Mucosa of descending colon (tissue), 3 donors: ENCODE measurements at places on chromosomes 6 and 20. TPM values are rescaled to one million over a fixed set of nuclear protein-coding genes. Genes with fewer than 3 reads are reported as not detected.

DNA sequence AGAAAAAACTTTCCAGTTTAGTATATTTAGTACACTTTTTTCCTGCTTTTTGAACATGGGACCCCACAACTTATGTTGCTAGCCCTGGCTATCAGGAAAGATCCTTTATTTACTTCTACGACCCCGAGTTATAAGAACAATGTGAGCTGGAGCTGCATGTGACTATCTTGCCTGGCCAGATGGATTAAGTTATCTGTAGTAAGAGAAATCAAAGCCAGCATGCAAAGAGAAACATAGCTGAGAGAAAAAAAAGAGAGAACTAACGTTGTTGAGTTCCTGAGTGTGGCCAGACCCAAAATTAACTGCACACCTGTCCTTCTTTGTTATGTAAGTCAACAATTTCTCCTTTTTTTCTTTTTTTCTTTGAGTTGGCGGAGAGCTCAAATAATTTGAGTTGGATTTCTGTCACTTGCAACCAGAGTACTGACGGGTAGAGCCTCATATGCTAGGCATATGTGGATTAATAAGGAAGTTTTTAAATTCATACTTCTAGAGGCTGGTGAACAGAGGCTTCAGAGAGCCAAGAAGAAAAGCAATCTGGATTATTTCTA, 219.5 kb downstream of the HACE1 start:
- no peak for DNase-seq

DNA sequence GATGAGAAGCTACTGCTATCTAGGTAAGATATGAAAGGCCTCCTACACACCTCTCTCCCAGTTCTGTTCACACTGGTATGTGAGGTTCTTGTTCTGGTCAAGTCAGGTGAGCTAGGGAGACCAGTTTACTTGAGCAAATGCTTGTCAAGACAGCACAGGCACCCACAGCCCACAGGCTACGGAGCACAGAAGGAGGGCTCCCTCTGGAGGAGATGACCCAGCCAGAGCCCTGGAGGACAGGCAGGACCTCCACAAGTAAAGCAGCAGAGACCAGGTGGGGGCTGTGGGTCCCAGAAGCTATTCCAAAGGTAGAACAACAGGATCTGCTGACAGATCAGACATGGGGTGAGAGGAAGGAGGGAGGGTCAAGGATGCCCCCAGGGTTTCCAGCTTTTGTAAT, 13.2 kb downstream of the MMP24OS start:
- DNase-seq, result no peak

- no peak for DNase-seq
Measured at GRCh38 chr6:102848796-102849195, 1455.3 kb downstream of the GRIK2 start.

GRCh38 chr20:54194724-54195438, 13.0 kb upstream of the PFDN4 start:
- no peak for DNase-seq

GRCh38 chr6:132482581-132482980, 30.3 kb downstream of the STX7 start:
- no peak for DNase-seq

DNA sequence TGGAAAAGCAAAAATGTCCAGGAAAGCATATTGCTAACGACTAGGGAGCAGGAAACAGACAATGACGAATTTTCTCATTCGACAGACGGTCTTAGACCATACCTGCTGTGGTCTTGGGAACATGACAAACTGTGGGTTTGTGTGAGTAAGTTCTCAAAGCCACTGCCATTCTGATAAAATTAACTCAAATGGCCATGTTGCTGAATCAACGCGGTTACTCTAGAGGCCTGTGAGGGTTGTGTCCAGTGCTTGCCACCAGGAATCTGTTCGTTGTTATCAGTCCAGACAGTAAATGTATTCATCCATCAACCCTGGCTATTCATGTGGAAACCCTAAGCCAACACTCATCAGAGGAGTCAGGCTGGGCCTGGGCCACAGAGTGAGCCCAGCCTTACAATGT, 124.3 kb downstream of the MYLK4 start:
- no peak for DNase-seq

GRCh38 chr20:32585011-32585585, at the start of gene NOL4L:
Gene NOL4L, minus strand, starts transcription at chr20:32585333. Its CDS starts 443 bp downstream, at chr20:32584890.
- no peak for DNase-seq

DNA sequence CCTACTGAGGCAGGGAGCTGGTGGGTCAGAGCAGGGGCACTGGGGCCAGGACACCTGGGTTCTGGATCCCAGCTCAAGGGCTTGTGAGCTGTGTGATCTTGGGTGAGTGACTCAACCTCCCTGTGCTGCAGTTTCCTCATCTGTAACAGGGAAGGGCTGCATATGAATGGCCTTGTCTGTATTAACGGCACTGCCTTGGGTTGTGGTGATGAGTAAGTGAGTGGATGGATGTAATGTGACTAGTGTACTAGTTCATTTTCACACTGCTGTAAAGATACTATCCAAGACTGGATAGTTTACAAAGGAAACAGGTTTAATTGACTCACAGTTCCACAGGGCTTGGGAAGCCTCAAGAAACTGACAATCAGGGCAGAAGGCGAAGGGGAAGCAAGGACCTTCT, 233.5 kb downstream of the TAF4 start:
- no peak for DNase-seq

GRCh38 chr6:70957284-70957617, 391 bp upstream of the B3GAT2 start:
- no peak for DNase-seq

- no peak for DNase-seq
Measured at GRCh38 chr6:34559651-34560365, 3.7 kb upstream of the SPDEF start.

DNA sequence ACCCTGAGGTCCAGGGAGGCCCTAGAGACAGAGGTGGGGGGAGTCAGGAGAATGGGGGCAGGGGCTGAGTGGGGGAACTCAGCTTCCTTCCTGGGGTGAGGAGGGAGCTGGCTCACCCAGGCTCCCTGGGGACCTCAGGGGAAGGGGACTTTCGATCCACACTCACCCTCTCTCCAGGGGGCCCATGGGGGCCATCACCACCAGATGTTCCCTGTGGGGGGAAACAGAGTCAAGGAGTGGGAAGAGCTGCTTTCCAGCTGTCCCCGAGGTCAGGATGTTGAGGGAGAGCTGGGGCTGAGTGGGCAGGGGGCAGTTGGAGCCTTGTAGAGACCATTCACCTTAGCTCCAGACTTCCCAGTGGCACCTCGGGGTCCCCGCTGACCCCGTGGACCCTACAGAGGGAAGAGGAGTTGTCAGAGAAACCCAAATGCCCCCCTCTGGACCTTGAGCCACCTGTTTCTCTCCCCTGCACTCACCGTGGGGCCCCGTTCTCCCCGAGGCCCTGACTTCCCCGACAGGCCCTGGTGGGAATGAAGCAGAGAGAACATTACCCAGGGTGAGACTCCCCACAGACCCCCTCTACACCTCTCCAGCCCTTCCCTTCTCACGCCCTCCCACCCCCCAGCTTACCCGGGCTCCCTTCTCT, 18.6 kb downstream of the COL11A2 start:
- DNase-seq, result no peak

DNA sequence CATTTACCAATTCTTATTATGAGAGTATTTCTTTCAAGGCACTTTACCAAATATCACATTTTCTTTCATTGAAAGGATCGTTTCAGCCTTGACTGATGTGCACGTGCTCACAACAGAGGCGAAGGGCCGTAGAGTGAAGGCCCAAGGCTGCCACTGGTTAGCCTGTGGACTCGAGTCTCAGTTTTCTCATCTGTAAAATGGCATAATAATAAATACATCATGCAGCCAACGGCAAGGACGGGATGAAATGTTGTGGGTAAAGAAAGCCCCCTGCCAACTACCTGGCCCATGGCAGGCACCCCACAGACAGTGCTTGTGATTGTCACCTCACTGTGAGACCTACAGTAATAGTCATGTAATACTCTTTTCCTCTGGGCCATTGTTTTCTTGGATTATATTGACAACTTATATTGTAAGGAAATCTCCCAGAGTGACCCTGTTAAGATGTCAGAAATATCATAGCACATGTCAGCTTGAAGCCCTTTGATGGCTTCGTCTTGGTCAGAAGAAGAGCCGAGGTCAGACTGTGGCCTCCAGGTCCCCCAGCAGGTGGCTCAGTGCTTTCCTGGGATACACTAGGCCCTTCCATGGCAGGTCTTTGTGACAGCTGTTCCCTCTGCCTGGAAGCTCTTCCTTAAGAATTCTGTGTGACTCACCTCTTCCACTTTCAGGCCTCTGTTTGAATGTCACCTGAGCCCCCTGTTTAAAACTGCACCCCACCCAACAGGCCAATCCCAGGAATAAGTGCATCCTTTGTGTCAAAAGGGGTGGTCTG, 36.3 kb downstream of the FAM50B start:
- DNase-seq, result no peak

GRCh38 chr6:145809785-145810184, 4.8 kb downstream of the FBXO30 start:
- no peak for DNase-seq

- DNase-seq, result no peak
Measured at GRCh38 chr6:53527249-53527765, 17.6 kb downstream of the GCLC start.

DNA sequence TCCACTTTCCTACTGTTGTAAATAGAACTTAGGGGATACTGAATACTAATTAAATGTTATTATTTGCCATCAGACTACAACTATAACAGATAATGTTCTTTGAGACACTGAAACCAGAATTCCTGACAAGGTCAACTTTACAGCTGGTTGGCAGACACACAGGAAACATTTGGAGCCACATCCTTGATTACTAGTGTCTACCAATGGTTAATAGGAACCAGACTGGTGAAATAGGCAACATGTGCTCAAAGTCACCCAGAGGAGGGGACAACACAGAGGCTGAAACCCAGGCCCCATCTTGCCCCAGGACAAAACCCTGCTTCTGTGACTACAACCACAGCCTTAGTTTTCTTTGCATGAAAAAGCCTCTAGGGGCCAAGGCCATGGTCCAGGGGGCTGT, 47.8 kb upstream of the NT5E start:
- DNase-seq, result no peak

DNA sequence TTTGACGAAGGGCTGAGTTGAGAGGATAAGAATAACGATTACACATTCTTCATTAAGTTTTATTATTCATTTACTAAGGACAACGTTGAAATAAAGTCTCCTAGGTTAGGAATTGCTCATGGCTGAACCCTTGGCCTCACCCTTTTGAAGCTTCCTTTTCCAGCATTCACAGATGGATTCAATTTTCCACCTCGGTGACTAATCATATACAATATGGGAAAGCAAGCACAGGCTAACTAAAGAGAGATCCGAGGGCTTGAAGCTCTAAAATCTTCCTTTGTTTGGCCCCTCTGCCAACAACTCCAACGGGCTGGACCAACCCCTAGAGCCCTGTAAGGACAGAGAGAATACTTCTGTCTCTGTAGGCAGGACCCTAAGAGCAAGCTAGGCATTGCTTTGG, 159.5 kb downstream of the SOD2 start:
- no peak for DNase-seq

GRCh38 chr20:44683263-44684046, 31.7 kb upstream of the CCN5 start:
- peak; percentile 82 for DNase-seq

- no peak for DNase-seq
Measured at GRCh38 chr6:16929809-16930208, 168.5 kb upstream of the ATXN1 start.

DNA sequence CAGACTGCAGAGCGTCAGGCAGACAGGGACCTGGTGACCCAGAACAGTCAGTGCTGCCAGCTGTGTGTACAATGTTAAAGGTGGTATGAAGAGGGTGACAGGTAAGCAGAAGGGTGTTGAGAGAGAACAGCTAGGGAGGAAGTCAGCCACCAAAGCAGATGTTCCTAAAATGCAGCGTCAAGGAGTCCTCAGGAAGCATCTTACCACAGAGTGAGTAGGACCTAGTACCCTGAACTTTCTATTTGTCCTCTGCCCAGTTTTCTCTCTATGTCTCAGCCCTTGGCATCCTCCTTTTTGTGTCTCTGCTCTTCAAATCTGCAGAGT, 14.2 kb downstream of the STMND1 start:
- DNase-seq, result no peak

RFX6 gene
- 1.6 TPM for total RNA-seq

SLC52A3 gene
- total RNA-seq, result 12.0 TPM

PTPRA gene
- 39.0 TPM for total RNA-seq

CLIC5 gene
- 149 TPM for total RNA-seq

ULBP1 gene
- total RNA-seq, result not detected

GHRH gene
- not detected for total RNA-seq

ZSCAN16 gene
- 7.4 TPM for total RNA-seq

NKX2-4 gene
- total RNA-seq, result not detected

C20orf204 gene
- total RNA-seq, result 1.7 TPM

AK9 gene
- 7.2 TPM for total RNA-seq

GJA10 gene
- not detected for total RNA-seq

SLC18B1 gene
- 11.0 TPM for total RNA-seq
